ENCODE measurements at places on chromosomes 2 and 18.
A peak's percentile ranks its signal among the peaks of the same experiment; 100 is the strongest.

- no peak for DNase-seq
These were observed 65.8 kb upstream of the IGFBP5 start for GRCh38 chr2:216761133-216761532.

DNA sequence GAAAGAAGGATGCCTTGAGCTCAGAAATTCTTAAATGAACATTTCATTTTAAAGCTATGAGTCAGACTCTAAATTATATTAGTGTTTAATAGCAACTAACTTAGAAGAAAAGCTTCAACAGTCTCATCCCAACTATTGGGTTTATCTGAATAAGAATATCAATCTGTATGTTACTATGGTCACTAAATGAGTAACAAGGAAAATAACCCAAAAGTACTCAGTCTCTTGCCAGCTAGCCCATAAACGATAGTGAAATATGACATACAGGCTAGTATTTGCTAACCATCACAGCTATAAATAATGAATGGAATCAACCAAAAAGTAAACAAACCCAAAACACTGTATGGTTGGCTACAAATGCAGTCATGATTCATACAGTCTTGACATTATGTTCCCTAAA lies 174.9 kb downstream of the RAB3GAP1 start:
- DNase-seq: no peak

GRCh38 chr2:157327621-157328500 lies 2.2 kb upstream of the ERMN start:
- DNase-seq: peak; percentile 86

DNA sequence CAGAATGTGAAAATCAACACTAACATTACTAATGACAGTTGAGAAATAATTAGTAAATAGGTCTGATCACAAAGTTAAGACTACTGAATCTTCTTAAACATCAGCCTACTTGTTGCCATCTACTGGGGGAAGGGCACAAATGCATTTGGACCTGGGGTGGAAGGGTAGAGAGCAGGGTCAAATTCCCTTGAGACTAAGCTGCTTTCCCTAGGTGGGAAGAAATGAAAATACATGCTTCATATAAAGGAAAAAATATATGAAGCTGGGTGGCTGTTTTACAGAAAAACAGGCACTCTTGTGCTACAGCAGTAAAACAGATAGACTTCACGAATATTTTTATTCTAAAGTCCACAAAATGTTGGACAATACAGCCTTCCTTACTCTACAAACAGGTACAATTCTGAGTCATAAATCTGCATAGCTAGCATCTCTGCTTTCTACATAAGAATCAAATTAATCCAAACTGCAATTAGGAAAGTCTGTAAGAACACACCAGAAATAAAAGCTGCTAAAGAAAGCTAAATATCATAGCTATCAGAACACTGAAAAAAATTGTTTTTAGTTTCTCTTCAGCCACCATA lies 10.9 kb downstream of the TRIP12 start:
- peak; percentile 47 for DNase-seq

DNA sequence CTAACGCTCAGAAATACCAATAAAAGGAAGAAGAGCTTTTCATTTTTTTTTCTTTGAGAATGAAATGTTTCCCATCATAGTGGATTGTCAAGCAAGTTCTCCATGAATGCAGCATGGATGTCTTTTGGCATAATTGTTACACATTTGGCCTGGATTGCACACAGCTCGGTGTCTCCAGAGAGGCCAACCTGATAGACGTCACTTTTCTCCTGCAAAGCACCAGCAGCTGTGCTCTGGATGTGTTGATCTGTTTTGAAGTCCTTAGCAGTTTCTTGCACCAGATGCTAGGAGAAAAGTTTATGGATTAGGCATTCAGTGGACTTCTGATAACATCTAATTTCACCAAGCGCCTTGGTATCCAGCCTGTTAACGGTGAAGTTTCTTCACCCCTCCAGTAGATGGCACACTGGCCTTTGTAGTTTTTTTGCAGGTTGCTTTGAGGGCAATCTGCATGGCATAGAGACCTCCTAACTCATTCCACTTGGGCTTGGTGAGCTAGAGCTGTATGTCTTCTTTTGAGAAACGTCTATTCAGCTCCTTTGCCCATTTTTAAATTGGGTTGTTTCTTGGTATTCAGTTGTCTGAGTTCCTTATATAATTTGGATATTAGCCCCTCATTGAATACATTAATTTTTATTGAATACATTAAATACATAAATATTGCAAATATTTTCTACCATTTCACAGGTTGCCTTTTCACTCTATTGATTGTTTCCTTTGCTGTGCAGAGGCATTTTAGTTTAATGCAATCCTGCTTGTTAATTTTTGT lies 59.7 kb downstream of the PTH2R start:
- DNase-seq: peak; percentile 1

- no peak for DNase-seq
These were observed 113.3 kb upstream of the ALKAL2 start for GRCh38 chr2:401019-401679.

DNA sequence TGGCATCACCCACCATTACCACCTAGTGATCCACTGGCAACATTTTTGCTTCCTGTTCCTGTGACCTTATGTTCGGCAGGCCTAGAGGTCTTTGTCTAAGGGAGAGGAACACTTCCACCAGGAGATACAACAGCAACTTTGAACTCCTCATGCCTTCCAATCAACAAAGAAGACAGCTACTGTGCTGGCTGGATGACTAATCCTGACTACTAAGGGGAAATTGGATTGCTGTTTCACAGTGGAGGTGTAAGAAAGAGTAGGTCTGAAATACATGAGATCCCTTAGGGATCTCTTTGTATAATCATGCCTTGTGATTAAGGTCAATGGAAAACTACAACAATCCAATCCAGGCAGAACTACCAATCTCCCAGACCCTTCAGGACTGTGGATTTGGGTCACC lies 45.2 kb downstream of the EIF2AK3 start:
- DNase-seq: no peak

DNA sequence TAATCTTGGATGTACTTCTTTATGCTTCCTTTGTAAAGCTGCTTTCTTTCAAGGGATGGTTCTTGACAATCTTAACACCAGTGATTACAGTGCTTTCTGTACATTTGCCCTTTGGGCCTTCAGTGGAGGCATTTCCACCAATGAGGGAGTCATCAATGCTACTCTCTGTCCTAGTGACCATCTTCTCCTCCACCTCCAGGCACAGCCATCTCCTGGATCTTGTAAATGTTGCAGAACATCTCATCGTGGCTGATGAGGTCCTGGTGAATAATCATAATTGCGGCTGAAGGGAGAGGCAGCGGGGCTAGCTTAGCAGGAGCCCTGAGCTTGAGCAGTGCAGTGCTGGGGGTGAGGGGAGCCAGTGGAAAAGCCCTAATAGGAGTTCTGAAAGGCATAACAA lies 32.5 kb downstream of the IDH1 start:
- no peak for DNase-seq

GRCh38 chr2:207048416-207048815 lies 109.1 kb downstream of the CPO start:
- DNase-seq: no peak

All from CD4-positive, alpha-beta T cell treated with Interleukin-21 for 1 hour (primary cell).